Mucosa of gallbladder (tissue), 1 donor: ENCODE measurements at places on chromosomes 3 and 15.
A peak's percentile ranks its signal among the peaks of the same experiment; 100 is the strongest.

DNA sequence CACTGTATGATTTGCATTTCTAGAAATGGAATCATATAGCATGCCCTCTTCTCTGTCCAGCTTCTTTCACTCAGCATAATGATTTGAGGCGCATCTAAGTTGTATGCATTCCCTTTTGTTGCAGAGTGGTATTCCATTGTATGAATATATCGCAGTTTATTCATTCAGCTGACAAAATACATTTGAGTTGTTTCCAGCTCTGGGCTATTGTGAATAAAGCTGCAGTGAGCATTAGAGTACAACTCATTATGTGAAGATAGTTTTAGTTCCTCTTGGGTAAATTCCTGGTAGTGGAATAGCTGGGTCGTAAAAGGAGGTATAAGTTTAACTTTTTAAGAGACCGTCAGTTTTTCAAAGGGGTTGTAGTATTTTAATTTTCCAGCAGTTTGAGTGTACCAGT lies 38.5 kb upstream of the POLR2M start:
- no peak for DNase-seq

DNA sequence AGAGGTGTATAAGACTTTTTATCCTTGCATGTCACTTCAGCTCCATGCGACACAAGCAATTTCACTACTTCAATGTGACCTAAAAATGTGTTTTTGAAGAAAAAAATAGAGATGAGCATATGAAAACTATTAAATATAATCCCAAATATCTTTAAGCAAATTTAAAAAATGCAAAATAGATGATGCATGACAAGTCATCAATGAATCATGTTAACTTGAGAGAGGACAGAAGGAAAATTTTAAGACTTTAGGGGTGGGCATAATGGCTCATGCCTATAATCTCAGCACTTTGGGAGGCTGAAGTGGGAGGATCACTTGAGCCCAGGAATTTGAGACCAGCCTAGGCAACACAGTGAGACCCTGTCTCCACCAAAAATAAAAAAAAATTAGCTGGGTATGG lies 73.3 kb downstream of the ANKRD28 start:
- no peak for DNase-seq

DNA sequence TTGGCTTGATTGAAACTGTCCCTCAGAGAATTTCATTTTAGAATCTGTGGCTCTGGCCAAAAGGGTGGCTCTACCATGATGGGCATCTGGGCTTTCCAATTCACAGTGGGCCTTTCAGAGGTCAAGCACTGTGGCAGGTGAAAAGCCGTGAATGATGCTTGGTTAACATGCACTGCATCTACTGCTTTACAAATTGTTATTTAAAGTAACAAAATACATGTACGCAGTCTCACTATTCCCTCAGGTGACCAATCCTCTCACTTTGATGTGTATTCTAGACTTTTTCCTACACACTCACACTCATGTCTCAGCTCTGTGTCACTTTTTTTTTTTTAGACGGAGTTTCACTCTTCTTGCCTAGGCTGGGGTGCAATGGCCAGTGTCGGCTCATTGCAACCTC lies 70.5 kb downstream of the MGLL start:
- no peak for DNase-seq

- no peak for DNase-seq
These were observed 28.5 kb downstream of the NR2F2 start for GRCh38 chr15:96358821-96359615.

GRCh38 chr3:27840807-27841594 lies 118.9 kb upstream of the EOMES start:
- peak; percentile 75 for DNase-seq

DNA sequence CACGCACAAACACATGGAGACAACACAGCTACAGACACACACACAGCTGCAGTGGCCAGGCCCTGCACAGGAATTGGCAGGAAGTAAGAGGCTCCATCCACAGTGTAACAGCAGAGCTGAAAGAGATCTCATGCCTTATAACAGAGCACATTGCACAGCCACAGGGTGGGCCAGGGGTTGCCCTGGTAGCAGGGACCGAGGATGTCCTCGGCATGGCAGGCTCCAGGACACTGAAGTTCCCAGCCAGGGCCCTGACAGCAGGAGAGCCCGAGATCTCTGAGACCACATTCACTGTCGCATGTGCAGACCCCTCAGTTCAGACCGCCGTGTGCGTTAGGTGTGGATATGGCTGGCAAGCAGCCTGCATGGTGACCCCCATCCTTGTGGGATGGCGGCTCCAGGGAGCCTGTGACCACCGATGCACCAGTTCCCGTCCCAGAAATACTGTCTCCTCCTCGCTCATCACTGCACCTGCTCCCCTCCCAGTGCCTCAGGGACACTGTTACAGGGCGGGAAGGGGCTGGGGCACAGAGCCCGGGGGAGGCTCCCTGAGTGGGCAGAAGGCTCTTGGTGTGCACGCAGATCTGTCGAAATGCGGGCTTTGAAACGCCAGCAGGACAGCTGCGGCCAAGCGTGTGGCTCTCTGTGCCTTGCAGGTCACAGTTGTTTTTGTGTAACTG lies 1.5 kb upstream of the OCA2 start:
- no peak for DNase-seq

GRCh38 chr3:114214542-114215341 lies 22.6 kb downstream of the ZNF80 start:
- DNase-seq = no peak

GRCh38 chr3:63303238-63303637 lies 25.1 kb downstream of the SYNPR start:
- no peak for DNase-seq

- no peak for DNase-seq
These were observed 69.7 kb upstream of the SPRED1 start for GRCh38 chr15:38182900-38183299.

- no peak for DNase-seq
These were observed 70.7 kb upstream of the NEDD4 start for GRCh38 chr15:56064152-56064551.

DNA sequence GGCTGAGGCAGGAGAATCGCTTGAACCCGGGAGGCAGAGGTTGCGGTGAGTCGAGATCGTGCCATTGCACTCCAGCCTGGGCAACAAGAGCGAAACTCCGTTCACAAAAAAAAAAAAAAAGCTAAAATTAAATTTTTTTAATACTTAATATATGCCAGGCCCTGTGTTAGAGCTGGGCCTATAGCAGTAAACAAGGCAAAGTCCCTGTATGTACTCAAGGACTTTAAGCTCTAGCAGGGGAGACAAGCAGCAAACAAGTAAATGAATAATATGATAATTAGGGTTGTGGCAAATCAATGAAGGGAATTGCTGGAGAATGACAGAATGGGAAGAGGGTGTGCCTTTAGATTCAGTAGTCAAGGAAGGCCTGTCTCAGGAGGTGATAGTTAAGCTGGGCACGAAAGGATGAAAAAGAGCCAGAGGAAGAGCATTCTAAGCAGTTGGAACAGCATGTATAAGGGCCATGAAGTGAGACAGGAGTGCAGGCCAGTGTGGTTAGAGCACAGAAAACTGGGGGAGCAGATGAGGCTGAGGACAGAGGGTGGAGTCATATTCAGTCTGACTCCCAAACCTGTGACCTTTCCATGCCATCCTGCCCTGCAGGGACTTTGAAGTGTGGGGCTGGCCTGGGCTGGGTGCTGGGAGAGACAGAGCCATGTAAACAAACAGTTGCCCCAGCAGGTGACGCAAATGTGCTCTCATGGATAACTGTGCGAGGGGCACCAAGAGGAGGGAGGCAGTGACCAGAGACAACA lies 6.6 kb upstream of the RAF1 start:
- no peak for DNase-seq

GRCh38 chr3:36698314-36698713 lies 66.0 kb downstream of the DCLK3 start:
- no peak for DNase-seq

GRCh38 chr3:147925272-147925671 lies 516.1 kb downstream of the ZIC1 start:
- no peak for DNase-seq

DNA sequence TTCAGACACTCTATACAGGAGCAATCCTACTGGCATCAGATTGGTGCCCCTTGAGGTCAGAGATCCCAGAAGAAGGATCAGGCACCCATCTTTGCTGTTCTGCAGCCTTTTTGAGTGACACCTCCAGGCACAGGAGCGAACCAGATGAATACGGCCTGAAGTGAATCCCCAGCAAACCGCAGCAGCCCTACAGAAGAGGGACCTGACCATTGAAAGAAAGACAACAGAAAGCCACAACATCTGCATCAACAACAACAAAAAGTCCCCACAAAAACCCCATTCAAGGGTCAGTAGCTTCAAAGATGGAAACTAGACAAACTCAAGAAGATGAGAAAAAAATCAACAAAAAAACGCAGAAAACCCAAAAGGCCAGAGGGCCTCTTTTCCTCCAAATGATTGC lies 130.4 kb downstream of the PPM1L start:
- DNase-seq = no peak

DNA sequence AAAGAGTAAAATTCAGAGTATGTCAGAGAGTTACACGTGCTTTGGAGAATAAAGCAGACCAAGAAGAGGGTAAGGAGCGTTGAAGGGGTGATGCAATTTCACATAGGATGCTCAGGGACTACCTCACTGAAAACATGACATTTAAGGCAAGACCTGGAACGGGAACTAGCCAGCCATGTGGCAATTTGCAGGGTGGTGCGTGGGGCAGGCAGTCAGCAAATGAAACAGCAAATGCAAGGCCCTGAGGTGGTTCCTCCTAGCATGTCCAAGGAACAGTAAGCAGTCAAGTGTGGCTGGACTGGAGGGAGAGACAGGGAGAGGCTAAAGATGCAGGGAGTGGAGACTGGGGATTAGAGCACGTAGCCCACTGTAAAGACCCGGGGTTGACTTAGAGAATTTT lies 146.1 kb upstream of the LPP start:
- DNase-seq = no peak

GRCh38 chr3:171286580-171287249 lies 173.5 kb downstream of the TNIK start:
- DNase-seq = no peak

- DNase-seq = no peak
These were observed 156.3 kb downstream of the MEX3B start for GRCh38 chr15:81889485-81889881.

DNA sequence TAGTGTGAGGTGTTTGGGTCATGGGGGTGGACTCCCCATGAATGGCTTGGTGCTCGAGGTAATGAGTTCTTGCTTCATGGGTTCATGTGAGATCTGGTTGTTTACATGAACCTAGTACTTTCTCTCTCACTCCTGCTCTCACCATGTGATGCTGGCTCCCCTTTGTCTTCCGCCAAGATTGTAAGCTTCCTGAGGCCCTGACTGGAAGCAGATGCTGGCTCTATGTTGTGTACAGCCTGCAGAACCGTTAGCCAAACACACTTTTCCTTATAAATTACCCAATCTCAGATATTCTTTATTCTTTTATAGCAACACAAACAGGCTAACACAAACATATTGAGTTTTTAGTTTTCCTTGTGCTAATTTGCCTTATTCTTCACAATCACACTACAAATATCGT lies 3.2 kb upstream of the CSPG5 start:
- no peak for DNase-seq

- no peak for DNase-seq
These were observed 34.5 kb downstream of the UMPS start for GRCh38 chr3:124764746-124765145.

GRCh38 chr15:31265871-31266711 lies 60.5 kb upstream of the KLF13 start:
- peak; percentile 31 for DNase-seq

GRCh38 chr15:26771168-26771567 lies 1.7 kb downstream of the GABRB3 start:
- DNase-seq = no peak

GRCh38 chr3:106810300-106810875 lies 566.9 kb upstream of the CCDC54 start:
- DNase-seq = no peak

DNA sequence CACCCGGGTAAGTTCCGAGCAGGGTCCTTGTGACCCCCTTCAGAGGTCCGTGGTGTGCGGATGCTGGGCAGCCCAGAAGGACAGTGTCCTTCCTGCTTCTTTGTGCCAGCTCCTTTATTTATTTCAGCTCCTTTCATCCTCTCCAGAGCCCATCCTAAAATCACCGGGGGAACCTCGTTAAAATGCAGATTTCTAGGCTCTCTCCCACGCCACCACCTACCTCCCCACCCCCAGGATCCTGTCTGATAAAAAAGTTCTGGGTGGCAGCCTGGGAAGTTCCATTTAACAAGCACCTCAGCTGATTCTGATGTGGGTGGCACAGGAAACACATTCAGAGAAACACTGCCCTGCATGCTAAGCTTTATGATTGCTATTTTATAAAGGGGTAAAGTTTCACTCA lies 12.5 kb upstream of the IGF1R start:
- no peak for DNase-seq

DNA sequence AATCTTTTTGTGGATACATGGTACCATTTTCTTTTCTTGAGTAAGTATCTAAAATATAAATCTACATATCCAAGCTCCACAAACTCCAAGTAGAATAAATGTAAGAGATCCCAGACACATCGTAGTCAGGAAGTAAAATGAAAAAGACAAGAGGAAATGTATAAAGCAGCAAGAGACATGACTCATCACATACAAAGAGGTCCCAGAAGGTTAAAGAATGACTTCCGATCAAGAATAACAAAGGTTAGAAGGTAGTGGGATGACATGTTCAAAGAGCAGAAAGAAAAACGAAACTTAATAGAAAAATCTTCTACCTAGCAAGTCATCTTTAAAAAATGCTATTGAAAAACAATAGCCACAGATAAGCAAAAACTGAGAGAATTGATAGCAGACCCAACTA lies 705.8 kb downstream of the NR2F2 start:
- no peak for DNase-seq

GRCh38 chr3:5017925-5018531 lies 38.8 kb downstream of the BHLHE40 start:
- DNase-seq = peak; percentile 58

DNA sequence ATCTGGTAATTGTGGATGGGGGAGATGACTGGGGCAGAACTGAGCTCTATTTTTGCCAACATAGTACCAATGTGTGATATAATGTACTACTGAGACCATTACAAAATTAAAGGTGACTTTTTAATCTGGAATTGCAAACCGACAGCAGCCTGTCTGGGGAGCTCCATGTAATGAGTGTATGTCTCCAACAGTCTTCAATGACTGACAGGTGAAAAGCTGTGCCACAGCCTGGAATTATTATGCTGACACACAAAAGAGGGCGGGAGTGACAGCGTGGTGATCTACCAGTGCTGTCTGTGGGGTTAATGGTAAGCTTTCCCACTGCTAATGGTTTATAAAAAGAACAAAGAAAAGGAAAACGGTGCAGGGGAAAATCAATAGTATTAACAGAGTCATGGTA lies 143.4 kb downstream of the CLSTN2 start:
- DNase-seq = no peak

- DNase-seq = no peak
These were observed 17.9 kb downstream of the SLC35A5 start for GRCh38 chr3:112579697-112580096.

- no peak for DNase-seq
These were observed 6.7 kb upstream of the P2RY1 start for GRCh38 chr3:152828075-152828840.
